ENCODE measurements at places on chromosomes 3 and 15. TPM values are rescaled to one million over a fixed set of nuclear protein-coding genes. Genes with fewer than 3 reads are reported as not detected.

DNA sequence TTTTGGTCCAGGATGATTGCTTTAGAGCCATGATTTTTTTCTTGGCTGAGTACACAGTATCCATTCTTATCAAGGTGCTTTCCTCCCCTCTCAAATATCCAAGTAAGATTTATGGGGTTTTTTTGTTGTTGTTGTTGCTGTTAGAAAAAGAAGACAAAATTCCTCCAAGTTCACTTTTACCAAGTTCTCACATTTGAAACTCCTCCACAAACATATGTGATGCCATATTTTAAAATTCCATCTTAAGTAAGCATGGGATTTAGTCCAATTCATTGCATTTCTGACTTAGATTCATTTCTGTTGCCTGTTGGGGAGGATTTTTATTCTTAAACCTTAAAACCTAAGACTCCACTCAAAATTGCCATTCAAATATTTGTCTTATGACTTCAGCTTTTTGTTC lies 128.6 kb upstream of the SPATA12 start:
- no peak for DNase-seq

The ACAD11 gene
- total RNA-seq = 17.7 TPM

The PLOD2 gene
- 93.9 TPM for total RNA-seq

- DNase-seq = peak; percentile 18
Measured at GRCh38 chr15:60212536-60212935, 185.2 kb downstream of the ANXA2 start.

The ITPKA gene
- 17.3 TPM for total RNA-seq

- DNase-seq = peak; percentile 58
Measured at GRCh38 chr3:65831733-65832425, 206.8 kb downstream of the MAGI1 start.

GRCh38 chr3:112013784-112014143 lies 15.0 kb downstream of the TAGLN3 start:
- DNase-seq = no peak

GRCh38 chr3:52281981-52282801 lies 3.7 kb upstream of the WDR82 start:
- peak; percentile 57 for DNase-seq

DNA sequence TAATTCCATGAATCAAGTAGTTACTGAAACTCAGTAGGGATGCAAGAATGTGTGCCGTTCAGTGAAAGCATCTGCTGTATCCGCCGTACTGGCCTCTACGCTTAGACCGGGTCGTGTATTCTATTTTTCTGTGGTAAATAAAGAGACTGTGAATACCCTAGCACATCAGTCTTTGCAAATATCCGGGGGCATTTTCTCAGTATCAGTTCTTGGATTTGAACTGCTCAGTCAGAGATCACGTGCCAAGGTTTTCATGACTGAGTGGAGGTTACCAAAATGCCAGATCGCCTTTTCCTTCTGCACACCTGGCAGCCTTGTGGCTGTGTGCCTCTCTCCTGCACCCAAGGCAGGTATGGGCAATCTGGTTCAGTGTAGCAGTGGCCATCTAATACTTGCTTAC lies 377.0 kb downstream of the OCA2 start:
- DNase-seq = no peak

GRCh38 chr3:136750209-136750896 lies 1.8 kb downstream of the STAG1 start:
- DNase-seq = peak; percentile 32

The ALCAM gene
- 102 TPM for total RNA-seq

DNA sequence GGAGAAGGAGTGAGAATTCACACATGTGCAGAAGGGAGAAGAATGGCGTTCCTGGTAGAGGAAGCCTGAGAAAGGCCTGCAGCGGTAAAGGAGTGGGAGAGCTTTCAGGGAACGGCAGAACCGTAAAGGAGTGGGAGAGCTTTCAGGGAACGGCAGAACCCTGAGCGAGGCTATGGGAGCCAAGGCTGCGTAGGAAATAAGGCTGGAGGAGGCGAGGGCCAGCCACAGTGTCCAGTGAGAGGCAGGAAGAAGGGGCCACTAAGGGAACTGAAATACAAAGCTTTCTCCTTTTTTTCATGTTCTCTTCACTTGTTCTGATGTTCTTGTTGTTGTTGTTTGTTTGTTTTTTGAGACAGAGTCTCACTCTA lies 41.6 kb downstream of the GOLGA6L10 start:
- no peak for DNase-seq

GRCh38 chr3:58325525-58325992 lies 7.1 kb upstream of the PXK start:
- DNase-seq = no peak

GRCh38 chr3:34683851-34684250 lies 885.4 kb downstream of the PDCD6IP start:
- DNase-seq = peak; percentile 67

GRCh38 chr3:146709969-146710368 lies 104.8 kb upstream of the PLSCR5 start:
- DNase-seq = no peak

DNA sequence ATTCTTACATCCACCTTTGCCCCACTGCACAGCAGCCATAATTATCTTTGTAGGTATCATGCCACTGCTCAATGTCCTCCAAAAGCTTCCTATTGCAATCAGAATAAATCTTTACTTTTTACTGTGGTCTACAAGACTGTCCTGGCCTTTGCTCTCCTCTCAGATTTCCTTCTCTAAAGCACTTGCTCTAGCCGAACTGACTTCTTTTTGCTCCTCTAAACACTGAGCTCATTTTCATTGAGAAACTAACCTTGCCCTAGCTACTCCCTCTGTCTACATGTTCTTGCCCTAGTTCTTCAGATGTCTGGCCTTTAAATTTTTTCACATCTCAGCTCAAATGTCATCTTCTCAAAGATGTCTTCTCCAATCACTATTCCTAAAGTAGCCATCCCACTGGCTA lies 342.8 kb downstream of the TBC1D5 start:
- DNase-seq = no peak

DNA sequence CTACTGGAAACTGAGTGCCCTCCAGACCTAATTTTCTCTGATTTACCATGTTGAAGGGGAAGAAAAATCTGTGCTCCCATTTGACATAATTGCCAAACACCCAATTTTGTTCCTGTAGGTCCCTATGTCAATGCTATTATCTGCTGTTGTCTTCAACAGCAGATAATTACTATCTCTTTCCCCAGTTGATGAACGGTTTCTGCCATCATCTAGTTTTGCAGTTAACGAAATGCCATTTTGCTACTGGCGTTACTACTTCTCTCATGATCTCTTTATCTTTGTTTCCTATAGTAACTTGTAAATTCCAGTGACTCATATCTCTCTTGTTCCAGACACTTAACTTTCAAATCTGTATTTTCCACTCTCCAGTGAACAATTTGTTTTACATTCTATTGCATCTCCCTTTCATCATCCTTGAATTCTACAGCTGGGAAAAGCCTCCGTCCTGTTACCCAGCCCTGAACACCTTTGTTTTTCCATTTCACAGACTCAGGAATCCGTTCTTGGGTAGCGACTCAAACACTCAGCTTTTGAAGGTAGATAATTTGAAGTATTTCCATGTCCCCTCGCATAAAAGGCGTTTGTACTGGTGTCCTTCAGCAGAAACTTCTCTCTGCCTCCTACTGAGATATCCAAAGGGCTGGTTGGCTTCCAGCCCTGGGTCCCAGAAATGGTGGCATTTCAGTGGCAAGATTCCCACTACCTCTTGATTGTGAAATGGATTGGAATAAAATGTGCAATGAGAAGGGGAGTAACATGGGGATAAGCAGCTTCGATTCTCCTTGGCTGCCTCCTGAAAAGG lies 111.7 kb downstream of the FOXB1 start:
- DNase-seq = peak; percentile 39

DNA sequence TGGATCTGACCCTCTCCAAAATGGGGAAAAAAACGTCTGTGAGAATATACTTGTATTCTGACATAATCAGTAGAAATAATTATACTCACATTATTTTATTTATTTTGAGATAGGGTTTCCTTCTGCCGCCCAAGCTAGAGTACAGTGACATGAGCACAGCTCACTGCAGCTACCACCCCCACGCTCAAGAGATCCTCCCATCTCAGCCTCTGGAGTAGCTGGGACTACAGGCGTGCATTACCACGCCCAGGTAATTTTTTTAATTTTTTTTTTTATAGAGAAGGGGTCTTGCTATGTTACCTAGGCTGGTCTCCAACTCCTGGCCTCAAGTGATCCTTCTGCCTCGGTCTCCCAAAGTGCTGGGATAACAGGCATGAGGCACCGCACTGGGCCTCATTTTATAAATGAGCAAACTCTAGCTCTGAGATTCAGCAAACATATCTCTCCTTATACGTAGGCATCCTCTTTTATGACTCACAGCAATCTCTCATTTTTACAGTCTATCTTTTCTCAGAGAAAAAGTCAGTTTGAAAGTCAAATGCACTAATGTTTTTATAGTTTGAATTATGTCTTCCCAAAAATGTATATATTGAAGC lies 989 bp upstream of the VGLL3 start:
- DNase-seq = no peak

DNA sequence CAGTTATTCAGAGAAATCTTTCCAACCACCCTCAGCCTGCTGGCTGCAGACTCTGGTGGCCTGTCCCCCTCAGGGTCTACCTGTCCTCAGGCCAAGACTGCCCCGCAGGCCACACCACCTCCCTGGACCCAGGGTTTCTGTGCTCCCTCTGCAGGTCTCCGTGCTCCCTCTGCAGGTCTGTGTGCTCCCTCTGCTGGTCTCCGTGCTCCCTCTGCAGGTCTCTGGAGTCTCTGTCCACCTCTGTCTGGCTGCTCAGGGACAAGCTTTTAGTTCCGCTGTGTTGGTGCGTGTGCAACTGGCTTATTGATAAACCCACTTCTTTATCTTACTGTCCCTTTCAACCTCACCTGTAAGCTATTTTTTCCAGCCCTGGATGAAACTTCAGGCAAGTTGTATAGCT lies 30.1 kb downstream of the BDH1 start:
- no peak for DNase-seq

The TTC14 gene
- 21.6 TPM for total RNA-seq

DNA sequence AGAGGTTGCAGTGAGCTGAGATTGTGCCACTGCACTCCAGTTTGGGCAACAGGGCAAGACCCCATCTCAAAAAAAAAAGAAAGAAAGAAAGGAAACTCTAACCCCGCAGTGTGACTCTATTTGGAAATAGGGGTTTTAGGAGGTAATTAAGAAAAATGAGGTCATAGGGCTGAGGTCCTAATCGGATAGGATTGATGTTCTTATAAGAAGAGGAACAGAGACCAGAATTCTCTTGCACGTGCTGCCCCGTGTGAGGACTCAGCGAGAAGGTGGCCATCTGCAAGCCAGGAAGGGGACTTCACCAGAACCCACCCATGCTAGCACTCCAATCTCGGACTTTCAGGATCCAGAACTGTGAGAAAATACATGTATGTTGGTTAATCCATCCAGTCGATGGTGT lies 25.8 kb downstream of the KLHL6 start:
- DNase-seq = no peak

- DNase-seq = no peak
Measured at GRCh38 chr15:76501726-76502125, 165.2 kb downstream of the ISL2 start.

GRCh38 chr3:66449411-66449974 lies 51.3 kb downstream of the LRIG1 start:
- DNase-seq = no peak

DNA sequence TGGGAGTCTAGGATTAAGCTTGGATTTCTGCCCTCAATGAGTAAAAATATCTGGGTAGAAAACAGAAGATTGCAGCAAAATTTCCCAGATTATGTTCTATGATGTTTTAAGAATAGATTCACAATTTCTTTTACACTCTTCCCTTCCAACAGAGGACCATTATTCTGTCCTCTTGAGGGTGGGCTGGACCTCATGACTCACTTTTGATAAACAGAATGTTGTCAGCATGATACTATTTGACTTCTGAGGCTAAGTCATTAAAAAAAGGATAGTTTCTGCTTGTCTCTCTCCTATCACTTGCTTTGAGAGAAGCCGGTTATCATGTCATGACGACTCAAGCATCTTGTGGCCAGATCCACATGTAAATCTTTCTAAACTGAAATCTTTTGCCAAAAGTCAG lies 396.2 kb upstream of the CDIN1 start:
- DNase-seq = no peak

- DNase-seq = no peak
Measured at GRCh38 chr3:126117786-126118185, 33.9 kb upstream of the SLC41A3 start.

DNA sequence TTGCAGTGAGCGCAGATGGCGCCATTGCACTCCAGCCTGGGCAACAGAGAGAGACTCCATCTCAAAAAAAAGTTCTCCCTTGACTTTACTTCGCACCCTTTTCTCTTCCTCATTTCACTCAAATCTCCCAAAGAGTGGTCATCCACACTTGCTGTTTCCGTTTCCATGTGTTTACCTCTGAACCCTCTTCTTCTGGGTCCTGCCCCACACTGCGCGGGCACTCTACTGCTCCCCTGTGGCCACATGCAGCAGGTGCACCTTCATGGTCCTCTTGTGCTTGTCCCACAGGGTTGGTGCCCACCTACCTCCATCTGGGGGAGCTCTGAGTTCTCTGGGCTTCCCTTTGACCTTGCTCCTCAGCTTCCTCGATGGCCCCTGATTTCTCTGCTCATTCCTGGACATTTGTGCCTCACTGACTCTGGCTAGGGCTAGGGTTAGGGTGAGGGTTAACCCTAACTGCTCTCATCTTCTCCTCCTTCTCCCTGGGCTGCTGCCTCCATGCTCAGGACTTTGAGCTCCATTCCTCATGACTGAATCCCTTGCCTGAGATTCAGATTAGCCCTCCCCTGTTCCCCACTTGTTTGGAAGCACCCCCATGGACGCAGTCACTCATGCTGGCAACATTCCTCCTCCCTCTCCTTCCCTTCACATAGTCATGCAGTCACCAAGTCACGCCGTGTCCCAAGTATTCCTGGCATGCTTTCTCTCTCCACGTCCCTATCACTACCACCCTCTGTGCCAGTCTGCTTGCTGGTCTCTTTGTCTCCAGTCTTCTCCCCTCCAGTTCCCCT lies 26.6 kb upstream of the KY start:
- peak; percentile 17 for DNase-seq

GRCh38 chr3:54983266-54984099 lies 55.6 kb upstream of the LRTM1 start:
- DNase-seq = no peak

The B3GALNT1 gene
- 21.9 TPM for total RNA-seq

GRCh38 chr3:71218508-71218907 lies 365.0 kb downstream of the FOXP1 start:
- DNase-seq = no peak

DNA sequence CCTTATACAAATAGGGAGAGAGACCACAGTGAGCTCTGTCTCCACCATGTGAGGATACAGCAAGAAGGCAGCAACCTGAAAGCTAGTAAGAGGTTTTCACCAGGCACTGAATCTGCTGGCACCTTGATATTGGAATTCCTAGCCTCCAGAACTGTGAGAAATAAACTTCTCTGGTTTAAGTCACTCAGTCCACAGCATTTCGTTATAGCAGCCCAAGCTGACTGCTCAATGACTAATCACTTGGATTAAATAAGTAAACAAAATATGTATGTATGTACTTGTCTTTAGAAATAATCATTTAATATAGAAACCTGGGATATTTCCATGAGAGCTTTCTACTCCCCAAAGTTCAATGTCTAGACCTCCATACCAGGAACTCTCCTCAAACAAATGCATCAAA lies 162.0 kb downstream of the IMPG2 start:
- DNase-seq = no peak

The PLSCR2 gene
- total RNA-seq = not detected
